ENCODE measurements at places on chromosomes 11 and 22.

- no peak for DNase-seq
Measured at GRCh38 chr11:119169282-119169719, 776 bp downstream of the NLRX1 start.

DNA sequence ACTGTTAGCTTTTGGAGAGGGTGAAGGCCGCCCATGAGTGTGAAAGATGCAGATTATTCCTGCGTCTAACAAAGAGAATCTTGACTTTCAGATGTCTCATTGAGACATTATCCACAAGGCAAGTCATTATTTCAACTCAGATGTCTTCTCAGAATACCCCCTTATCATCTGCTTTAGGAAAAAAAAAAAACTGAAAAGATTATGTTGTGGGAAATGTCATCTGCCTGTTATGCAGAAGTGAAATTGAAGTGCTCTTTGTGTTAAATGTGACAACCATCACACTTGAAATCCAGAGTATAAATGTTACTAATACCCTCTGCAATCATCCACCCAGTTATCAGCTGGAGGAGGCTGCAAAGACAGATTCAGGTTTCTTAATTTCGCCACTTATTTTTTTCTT is 239.6 kb downstream of the LARGE1 start:
- DNase-seq: no peak

GRCh38 chr11:27228906-27229290 is 134.1 kb downstream of the CCDC34 start:
- no peak for DNase-seq

DNA sequence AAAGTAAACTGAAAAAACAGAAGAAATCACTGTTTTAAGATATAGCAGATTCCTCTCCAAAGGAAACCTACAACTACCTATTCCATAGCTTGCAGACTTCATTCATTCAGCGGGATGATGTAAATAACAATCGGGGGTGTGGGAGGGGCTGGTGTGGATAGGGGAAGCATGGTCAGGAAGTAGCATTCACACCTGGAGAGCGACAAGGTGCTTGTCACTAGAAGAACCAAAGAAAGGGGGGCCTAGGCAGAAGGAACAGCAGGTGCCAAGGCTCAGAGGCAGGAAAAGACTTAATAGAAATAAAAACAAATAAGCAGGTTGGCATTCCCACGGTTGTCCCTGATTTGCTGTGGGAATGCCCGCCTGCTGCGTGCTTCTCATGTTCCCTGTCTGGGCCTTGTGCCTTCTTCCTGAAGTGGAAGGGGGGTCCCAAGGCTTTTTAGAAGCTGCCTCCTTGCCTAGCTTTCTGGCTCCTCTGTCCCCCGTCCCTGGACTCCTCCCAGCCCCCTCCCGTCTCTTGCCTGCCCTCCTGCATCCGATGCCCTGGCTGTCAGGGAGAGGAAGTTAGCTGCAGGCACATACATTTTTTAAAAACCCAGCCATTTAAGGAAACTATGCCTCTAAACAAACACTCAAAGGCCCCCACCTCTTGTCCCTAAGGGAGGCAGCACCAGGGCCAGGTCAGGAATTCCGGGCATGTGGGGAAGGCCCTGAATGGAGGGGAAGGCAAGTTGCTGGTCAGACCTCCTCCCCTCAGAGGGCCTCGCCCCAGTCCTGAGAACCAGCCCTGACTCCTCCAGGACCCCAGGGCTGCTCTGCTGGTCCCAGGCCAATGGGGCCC is 54.7 kb upstream of the PRDM11 start:
- DNase-seq: no peak

DNA sequence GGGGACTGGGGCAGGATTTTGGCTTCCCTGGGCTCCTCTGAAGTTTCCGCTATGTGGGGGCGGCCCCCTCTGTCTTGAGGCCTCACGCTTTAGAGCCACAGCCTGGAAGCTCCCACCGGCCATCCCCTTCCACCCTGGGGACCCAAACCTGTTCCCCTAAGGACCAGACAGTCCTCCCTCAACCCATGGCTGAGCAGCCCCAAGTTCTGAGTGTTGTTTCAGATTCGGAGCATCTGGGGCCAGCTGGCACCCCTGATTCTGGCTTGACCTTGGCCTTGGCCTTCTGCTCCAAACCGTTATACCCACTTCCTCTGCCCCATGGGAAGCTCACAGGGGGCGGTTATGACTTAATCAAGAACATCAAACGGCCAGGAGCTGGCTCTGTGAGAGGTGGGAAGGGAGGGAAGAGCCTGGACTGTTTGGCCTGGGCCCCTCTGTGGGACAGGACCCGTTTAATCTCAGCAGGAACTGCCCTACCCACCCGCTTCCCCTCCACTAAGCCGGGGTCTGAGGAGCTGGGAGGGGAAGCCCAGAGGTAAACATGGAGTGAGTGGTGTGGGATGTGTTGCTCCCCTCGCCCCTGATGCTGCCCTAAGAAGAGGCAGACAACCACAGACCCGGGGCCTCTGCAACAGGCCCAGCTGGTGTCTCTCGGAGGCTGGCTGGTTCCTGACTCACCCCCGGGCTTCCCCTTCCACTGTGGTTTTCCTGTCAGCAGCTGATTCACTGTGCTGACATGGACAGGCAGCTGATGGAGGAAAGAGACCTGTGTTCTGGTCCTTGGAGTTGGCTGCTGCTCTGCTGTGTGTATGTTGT is 3.4 kb downstream of the CD82 start:
- peak; percentile 66 for DNase-seq

Data from stimulated activated CD8-positive, alpha-beta memory T cell treated with anti-CD3 and anti-CD28 coated beads, Interleukin-4, amount 100 ng/mL, for 1 hour (primary cell).